ENCODE measurements at places on chromosomes 7 and 10. TPM values are rescaled to one million over a fixed set of nuclear protein-coding genes. Genes with fewer than 3 reads are reported as not detected.

GRCh38 chr7:2208712-2209111 lies 24.0 kb downstream of the MAD1L1 start:
- DNase-seq: no peak

DNA sequence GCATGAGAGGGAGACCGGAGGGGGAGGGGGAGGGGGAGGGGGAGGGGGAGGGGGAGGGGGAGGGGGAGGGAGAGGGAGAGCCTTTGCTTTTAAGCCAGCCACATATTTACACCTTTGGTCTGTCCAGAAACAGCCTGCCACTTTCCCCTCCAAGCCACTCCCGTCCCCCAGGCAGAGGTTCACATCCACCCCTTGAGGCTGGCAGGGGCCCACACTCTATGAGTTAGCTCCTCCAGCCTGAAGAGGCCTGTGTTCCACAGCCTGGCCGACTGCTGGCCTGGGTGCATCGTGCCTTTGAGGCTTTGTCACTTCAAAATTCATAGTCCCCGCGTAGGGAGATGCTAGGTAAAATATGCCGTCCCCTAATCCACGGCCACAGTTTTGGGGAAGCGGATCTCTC lies 16.5 kb downstream of the ADAMTS14 start:
- no peak for DNase-seq

- DNase-seq: peak; percentile 86
These were observed 12.9 kb upstream of the DENND2A start for GRCh38 chr7:140653319-140654108.

- DNase-seq: no peak
These were observed 86.7 kb upstream of the PRKAR2B start for GRCh38 chr7:106957766-106958165.

The LDB3 gene
- polyA plus RNA-seq: 633 TPM

The TBATA gene
- polyA plus RNA-seq: not detected
